ENCODE measurements at places on chromosomes 13 and 19. TPM values are rescaled to one million over a fixed set of nuclear protein-coding genes. Genes with fewer than 3 reads are reported as not detected.

The ATP8B3 gene
- 23.3 TPM for total RNA-seq

GRCh38 chr19:23075031-23075733 lies 41.6 kb upstream of the ZNF730 start:
- no peak for DNase-seq

The PROZ gene
- total RNA-seq: not detected

DNA sequence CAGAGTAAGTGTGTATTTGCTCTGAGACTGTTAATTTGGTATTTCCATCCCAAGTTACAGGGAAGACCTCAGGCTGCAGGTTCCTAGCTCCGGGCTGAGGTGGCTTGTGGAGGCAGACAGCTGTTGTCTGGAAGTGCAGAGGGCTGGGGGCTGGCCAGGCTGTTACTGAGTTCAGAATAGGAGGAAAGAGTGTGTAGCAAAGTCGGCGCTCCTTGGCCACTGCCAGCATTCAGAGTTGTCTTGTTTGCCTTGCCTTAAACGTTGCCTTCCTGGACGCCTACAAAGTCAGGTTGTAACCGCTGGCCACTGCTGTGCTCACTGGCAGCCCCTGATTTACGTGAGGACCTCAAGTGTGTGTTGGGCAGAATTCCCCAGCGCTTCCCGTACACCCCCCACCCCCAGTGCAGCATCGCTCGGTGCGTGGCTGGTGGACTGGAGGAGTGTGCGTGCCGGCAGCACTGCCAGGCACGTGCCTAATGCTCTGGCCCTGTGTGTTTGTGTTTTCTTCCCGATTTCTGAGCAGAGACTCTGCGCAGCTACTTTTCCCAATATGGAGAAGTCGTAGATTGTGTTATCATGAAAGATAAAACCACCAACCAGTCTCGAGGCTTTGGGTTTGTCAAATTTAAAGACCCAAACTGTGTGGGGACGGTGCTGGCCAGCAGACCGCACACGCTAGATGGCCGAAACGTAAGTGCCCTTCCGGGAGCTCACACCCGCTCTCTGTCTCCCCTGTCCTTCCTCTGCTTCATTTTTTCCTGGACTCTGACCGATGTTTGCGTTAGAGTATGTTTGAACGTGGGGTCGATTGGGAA lies 10.5 kb downstream of the DAZAP1 start:
- DNase-seq: no peak

The LYPD3 gene
- total RNA-seq: 0.63 TPM

DNA sequence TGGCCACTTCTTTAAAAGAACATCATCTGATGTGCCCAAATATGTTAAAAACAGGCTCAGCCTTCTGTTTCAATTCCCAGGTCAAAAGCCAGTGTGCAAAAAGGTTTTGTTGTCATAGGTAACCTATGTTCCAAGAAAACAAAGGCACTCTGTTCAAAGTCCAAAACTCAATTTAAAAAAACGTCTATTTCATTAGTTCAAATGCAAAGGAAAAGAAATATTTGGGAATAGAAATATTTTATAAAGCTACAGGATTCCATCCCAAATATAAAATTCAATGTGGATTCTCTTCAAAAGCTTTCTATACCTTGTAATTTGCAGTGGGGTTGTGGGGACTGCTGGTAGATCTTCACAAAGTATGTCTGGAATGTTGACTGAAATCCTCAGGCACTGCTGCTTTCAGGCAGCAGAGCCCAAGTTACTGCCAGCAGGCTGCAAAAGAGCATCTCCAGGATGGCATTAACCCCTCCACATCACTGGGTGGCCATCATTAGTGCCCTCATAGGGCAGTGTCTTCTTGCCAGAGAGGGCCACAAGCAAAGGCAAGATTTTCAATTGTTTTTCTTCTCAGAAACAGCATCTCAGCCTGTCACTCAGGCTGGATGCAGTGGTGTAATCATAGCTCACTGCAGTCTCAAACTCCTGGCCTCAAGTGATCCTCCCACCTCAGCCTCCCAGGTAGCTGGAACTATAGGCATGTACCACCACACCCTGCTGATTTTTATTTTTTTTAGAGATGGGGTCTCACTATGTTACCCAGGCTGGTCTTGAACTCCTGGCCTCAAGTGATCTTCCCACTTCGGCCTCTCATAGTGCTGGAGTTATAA lies 22.8 kb upstream of the STK24 start:
- DNase-seq: no peak

DNA sequence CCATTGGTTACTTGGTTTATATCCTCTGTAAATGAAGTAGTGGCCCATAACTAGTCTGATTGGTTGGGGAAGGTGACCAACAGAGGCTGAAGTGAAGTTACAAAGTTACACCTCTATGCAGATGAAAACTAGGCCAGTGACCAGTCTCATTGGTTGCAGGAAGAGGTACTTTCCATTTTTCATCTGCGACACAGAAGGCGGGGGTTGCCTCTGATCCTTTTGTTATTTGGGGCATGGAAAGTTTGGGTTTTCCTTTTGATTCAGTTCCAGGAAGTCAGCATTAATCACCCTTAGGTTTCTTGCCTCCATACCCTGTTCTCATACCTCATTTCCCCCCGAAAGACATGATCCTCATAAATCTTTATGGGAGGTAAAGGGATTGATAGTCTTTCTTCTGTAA lies 20.2 kb downstream of the ZNF544 start:
- no peak for DNase-seq

- DNase-seq: no peak
Observed at GRCh38 chr13:84870190-84870589, 929.0 kb downstream of the SLITRK6 start.

The TEX101 gene
- total RNA-seq: not detected

GRCh38 chr19:46017095-46017429 lies 5.8 kb downstream of the PGLYRP1 start:
- DNase-seq: no peak

DNA sequence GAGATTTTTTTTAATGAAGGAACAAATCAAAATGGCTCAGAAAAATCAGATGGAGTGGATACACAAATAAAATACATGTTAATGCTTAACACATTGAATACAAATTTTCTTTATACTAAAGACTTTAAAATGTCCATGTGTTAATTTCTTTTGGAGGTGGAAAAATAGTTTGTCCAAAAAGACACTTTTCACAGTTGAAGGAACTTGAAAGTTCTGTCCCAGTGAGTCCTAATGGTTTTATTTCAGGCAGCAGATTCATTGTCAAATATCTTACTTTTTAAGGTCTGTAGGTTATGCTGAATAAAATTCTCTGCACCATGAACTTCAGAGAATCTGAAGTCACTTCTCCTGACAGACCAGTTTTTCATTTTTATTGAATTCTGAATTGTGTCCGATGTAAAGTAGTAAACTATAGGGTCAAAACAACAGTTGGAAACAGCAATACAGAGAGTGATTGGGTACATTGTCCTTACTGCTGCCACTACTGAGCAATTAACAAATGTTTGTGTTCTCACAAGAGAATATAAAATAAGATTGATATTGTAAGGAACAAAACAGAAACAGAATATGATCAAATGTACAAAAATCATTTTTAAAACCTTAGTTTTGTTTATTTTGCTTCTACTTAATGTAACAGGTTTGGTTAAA lies 1.6 kb downstream of the LPAR6 start:
- no peak for DNase-seq

The SMIM7 gene
- 60.6 TPM for total RNA-seq

GRCh38 chr13:110471833-110472162 lies 89.7 kb downstream of the RAB20 start:
- DNase-seq: peak; percentile 21

DNA sequence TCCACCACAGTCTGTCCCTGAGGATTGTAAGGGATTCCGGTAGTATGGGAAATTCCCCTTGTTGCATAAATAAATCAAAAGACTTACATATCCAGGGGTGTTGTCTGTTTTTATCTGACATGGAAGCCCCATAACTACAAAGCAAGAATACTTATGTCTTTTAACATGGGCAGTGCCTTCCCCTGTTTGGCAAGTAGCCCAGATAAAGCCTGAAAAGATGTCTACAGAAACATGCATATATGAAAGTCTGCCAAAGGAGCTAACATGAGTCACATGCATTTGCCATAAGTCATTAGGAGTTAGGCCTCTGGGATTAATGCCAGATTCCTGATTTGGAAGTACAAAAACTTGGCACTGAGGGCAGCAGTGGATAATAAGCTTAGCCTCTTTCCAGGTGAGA lies 62.1 kb downstream of the ZNF737 start:
- DNase-seq: no peak

- peak; percentile 48 for DNase-seq
Observed at GRCh38 chr13:45119469-45119990, 780 bp upstream of the GTF2F2 start.

- DNase-seq: no peak
Observed at GRCh38 chr13:24076109-24076508, 84.4 kb upstream of the SPATA13 start.

The ZNF665 gene
- total RNA-seq: 2.0 TPM

DNA sequence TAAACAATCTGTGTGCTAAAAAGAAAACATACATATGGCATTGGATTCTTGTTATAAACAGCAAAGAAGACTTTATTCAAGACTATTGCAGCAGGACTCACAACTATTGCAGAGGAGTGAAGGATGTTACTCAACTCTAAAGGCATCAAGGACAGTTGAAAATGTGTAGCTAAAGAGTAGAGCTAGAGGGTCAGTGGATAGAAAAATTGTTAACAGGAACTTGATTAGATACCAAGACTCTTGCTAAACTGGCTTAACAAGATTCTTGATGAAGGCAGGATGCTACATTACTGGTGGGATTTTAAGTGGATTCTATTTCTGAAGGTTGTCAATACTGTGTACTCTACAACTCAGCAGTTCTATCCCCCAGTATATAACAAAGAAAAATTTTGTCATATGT lies 1183.3 kb downstream of the SLITRK1 start:
- no peak for DNase-seq

- no peak for DNase-seq
Observed at GRCh38 chr19:43634506-43634871, 5.2 kb downstream of the CADM4 start.

DNA sequence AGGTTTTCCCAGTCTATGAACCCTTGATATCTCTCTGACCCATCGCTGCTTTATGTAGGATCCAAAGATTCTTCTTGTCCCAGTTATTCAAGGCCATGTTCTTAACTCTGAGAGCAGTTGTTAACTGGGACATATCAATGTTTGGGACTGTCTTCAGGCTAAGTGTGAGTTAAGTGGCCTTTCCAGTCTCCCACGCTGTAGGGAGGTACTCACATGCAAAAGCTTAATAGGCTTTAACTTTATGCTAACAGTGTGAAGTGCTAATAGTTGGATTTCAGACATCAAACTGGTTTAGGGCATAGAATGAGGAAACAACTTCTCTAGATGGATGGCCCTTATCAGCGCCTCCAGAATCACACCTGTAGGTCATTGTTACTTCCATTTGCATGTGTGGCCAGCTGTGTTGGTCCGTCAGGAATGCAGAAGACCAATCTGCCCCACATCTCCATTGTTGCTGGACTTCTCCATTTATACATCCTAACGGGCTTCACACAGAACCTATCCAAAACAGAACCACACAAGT lies 104.7 kb upstream of the MBNL2 start:
- no peak for DNase-seq

DNA sequence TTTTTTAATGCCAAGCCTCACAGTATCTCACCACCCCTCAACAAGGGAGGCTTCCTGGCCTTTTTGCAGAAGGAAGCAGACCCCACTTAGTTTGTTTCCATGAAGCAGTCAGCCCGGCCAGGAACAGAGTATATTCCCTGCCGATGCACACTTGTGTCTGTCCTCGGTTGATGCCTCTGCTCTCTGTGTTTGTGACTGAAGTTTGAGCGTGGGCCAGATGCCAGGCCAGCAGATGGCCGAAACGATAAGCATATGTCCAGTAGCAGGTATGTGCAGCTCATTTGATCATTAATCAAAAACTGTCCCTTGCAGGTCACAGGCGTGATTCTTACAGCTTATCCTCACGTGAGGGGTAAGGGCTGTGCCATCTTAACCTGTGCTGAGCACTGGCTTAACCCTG lies 144.0 kb downstream of the IRS2 start:
- DNase-seq: no peak

GRCh38 chr19:43779147-43779819 lies 1.5 kb downstream of the KCNN4 start:
- DNase-seq: no peak

The ZNF382 gene
- 11.8 TPM for total RNA-seq

The ELAVL3 gene
- total RNA-seq: not detected

DNA sequence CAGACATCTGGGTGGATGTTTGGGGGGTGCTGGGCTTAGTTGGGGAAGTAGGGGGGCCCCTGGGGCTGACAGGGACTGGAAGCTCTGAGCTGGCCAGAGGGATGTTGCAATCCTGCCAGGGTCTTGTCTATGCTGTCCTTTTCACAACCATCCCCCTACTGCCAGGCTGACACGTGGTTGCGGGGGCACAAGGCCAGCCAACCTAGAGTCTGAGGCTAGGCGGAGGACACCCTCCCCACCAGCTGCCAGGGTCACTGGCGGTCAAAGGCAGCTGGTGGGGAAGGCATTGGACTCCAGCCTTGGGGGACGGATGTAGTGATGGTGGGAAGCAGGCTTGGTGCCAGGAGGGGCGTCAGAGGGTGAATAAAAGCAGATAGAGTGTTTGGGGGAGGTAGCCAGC lies 1.6 kb upstream of the APOC1 start:
- DNase-seq: no peak

The ZNF626 gene
- total RNA-seq: 7.6 TPM

DNA sequence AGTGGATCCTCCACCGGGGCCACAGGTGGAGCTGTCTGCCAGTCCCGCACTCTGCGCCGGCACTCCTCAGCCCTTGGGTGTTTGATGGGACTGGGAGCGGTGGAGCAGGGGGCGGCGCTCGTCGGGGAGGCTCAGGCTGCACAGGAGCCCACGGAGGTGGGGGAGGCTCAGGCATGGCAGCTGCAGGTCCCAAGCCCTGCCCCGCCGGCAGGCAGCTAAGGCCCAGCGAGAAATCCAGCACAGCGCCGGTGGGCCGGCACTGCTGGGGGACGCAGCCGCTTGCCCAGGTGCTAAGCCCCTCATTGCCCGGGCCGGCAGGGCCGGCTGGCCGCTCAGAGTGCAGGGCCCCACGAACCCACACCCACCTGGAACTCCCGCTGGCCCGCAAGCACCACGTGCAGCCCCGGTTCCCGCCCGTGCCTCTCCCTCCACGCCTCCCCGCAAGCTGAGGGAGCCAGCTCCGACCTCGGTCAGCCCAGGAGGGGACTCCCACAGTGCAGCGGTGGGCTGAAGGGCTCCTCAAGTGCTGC lies 286.4 kb downstream of the RBM26 start:
- DNase-seq: no peak

The ZNF541 gene
- 0.20 TPM for total RNA-seq

The ZNF540 gene
- 1.4 TPM for total RNA-seq

DNA sequence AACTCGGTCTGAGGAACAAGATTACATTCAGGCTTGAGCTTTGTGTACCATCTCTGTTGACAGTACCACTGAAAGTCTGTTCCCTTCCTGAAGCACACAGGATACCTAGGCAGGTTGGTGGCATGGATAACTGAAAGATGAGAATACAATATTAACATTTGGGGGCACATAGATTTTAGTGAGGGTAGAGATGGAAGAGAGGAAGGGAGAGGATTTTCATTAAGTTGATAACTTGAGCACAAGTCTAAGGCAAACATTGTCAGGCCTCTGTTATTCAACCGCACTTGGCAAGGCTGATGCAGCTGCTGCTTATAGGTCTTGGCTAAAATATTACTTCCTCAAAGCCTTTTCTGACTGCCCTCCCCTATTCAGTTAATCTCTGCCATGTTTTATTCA lies 10.9 kb downstream of the MIR17HG start:
- no peak for DNase-seq

The LSM14A gene
- total RNA-seq: 129 TPM

Data from activated CD4-positive, alpha-beta memory T cell treated with anti-CD3 and anti-CD28 coated beads, Interleukin-2, amount 10 ng/mL, durations not matched to agents 7 days and 5 days (primary cell).